ENCODE measurements at places on chromosomes 3 and 15. TPM values are rescaled to one million over a fixed set of nuclear protein-coding genes. Genes with fewer than 3 reads are reported as not detected.

Gene PIF1
- total RNA-seq = 9.7 TPM

Gene ALDH1A2
- 2.9 TPM for total RNA-seq

Gene SOX2
- not detected for total RNA-seq

Gene CCDC80
- total RNA-seq = 158 TPM

Gene IL16
- total RNA-seq = 0.32 TPM

Gene NUDT16
- 7.3 TPM for total RNA-seq

Gene EPHB1
- 0.32 TPM for total RNA-seq

Gene LRTM1
- not detected for total RNA-seq

Gene DUSP7
- 20.9 TPM for total RNA-seq

Gene SERPINI2
- not detected for total RNA-seq

Gene PLSCR5
- not detected for total RNA-seq

Gene TARS3
- total RNA-seq = 13.8 TPM

Gene AADAC
- 0.32 TPM for total RNA-seq

Gene UBXN7
- total RNA-seq = 30.2 TPM

Gene RPS17
- 1,371 TPM for total RNA-seq

Gene BNC1
- 5.2 TPM for total RNA-seq
